MG63 (cell line): ENCODE measurements at places on chromosomes 7 and 10.
A peak's percentile ranks its signal among the peaks of the same experiment; 100 is the strongest.

- peak; percentile 24 for DNase-seq
These were observed 104.7 kb upstream of the KLF14 start for GRCh38 chr7:130838738-130839137.

- no peak for DNase-seq
These were observed 134.9 kb upstream of the ZNF438 start for GRCh38 chr10:31166606-31167005.

DNA sequence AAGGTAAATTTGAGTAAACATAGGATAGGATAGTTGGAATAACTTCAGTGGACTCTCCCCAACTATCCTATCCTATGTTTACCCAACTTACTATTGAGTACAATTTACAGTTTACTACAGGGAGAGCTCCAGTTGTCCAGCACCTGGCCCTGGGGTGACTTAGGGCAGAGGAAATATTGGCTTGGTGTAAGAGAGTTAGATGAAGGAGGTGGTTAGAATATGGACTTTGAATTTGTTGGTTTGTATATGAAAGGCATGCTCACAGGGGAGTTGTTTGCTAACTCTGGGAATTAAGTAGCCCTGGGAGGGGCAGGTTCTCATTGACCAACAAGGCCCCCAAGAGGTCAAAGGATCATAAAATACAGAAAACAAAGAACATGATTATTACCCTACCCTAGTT lies 497.7 kb downstream of the ARL4A start:
- no peak for DNase-seq

GRCh38 chr10:77160679-77161078 lies 476.9 kb downstream of the KCNMA1 start:
- peak; percentile 47 for DNase-seq

GRCh38 chr10:1576467-1577372 lies 160.6 kb downstream of the ADARB2 start:
- no peak for DNase-seq

GRCh38 chr7:55449205-55449991 lies 84.3 kb downstream of the LANCL2 start:
- DNase-seq: no peak

- no peak for DNase-seq
These were observed 41.8 kb downstream of the APBB1IP start for GRCh38 chr10:26479766-26480492.

DNA sequence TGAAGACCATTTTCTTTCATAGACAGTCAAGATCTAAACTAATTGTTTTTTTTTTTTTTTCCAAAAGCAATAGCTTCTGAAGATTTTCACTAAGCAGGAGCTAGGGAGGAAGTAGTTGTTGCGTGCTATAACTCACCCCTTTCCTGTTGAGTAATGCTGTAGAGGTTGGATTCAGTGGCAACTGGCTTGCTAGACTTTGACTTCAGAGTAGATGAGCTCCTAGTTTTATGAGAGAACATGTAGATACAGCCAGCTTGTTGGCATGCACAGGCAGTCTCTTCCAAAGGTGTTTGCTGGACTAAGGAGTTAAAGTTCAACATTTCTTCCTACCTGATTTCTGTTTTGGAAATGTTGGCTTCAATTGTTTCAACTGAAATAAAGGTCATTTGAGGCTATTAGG lies 66.2 kb upstream of the MXI1 start:
- DNase-seq: no peak
